ENCODE measurements at places on chromosomes 1 and 21.

DNA sequence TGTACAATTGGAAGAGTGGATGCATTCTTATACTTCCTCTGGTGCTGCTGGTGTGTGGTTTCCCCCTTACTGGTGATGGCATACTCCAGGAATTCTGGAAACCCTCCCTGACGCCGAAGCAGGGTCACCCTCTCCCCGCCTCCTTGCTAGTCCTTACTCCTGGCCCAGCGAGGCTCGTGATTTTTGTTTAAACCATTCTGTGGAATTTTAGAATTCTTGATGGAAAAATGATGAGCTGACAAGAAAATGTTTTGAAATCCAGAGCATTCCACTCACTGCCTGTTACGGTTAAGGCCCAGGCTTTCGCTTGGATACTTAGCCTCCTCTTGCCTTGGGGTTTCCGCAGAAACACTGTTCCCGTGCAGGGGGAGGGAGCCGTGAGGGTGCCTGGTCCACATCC, 41.1 kb downstream of the IL6R start:
- DNase-seq: no peak

- no peak for DNase-seq
Measured at GRCh38 chr1:2783435-2784397, 17.8 kb downstream of the TTC34 start.

DNA sequence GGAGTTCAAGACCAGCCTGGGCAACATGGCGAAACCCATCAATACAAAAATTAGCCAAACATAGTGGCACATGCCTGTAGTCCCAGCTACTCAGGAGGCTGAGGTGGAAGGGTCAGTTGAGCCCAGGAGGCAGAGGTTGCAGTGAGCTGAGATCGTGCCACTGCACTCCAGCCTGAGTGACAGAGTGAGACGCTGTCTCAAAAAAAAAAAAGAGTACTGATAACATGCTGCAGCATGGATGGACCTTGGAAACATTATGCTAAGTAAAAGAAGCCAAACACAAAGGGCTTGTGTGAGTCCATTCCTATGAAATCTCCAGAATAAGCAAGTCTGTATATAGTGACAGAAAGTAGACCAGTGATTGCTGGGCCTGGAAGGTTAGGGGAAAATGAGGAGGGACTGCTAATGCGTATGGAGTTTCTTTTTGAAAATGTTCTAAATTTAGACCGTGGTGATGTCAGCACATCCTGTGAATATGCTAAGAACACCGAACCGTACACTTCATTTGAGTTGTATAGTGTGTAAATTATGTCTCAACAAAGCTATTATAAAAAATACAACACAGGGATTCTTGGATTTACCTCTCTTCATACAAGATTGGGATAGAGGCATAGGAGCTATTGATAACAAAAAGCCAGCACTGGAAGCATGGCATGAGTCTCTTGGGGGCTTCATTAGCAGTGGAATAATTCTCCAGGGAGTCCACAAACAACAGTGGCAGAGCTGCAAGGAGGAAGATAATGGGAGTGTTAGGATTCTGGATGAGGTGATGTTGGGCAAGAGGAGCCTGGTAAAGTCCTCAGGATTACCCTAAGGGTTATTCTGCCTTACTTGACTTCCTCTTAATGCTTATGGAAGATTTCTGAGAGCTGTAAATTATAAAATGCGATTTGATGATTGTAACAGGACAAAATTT, 73.5 kb downstream of the TTC3 start:
- DNase-seq: no peak

DNA sequence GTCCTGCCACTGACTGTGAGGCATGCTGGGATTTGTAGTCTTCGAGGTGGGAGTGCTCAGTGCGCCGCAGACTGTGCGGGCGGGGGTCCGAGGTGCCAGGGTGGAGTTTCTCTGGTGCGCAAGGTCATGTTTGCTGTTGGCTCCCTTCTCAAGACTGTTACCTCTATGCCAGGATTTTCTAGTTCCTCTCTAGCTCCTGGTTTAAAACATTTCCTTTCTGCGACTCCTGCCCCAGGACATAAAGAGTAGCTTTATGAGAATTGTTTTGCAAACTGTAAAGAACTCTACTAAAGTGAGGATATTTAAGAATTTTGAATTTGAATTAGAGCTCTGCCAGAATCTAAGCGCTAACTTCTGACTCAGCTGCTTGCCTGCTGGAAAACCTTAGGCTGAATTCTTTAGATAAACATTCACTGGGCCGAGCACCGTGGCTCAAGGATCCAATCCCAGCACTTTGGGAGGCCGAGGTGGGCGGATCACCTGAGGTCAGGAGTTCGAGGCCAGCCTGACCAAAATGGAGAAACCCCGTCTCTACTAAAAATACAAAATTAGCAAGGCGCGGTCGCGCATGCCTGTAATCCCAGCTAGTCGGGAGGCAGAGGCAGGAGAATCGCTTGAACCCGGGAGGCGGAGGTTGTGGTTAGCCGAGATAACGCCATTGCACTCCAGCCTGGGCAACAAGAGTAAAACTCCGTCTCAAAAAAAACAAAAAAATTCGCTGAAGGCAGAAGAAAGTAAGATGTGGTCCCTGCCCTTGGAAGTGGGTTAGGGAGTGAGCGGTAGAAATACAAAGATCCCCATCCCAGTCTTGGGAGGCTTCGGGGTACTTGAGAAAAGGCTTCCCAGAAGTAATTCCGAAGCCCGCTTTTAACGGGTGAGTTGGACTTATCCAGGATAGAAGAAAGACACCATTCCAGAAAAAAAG, 992 bp upstream of the USP48 start:
- DNase-seq: no peak

GRCh38 chr1:6200188-6200809, 904 bp upstream of the RPL22 start:
- DNase-seq: no peak

DNA sequence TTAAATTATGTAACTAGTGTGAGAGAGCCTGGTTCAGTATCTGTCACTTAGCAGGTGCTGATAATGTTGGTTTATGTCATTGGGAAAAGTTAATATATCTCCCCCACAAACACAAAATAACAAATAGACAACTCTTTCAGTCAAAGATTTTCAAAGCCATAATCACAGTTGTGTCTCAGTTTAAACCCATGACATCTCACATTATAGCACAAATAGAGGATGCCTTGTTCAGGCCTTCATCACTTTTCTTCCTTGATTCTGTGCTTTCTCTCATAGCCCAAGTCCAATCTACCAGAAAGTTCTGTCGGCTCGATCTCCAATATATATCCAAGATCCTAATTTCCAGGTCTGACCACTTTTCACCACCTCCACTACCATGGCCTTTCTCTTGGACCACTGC, 6.2 kb upstream of the EPS15 start:
- DNase-seq: no peak

GRCh38 chr1:19202396-19202795, 7.7 kb downstream of the UBR4 start:
- DNase-seq: no peak

DNA sequence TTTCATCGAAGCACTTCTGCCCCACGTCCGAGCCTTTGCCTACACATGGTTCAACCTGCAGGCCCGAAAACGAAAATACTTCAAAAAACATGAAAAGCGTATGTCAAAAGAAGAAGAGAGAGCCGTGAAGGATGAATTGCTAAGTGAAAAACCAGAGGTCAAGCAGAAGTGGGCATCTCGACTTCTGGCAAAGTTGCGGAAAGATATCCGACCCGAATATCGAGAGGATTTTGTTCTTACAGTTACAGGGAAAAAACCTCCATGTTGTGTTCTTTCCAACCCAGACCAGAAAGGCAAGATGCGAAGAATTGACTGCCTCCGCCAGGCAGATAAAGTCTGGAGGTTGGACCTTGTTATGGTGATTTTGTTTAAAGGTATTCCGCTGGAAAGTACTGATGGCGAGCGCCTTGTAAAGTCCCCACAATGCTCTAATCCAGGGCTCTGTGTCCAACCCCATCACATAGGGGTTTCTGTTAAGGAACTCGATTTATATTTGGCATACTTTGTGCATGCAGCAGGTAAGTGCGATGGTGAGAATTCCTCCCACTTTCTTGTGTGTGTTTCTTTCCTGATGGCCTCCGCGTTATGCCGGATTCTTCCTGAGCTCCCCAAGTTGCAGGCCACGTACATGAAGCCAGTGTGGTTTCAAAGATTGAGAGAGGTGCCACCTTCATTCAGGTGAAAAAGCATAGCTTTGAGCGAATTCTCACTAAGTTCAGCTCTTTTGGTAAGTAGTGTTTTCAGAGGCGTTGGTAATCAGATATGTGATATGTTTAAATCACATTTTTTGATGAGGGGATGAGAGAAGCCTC, 6.0 kb downstream of the NFIA start:
- DNase-seq: no peak

- DNase-seq: no peak
Measured at GRCh38 chr21:40686526-40686925, 160.4 kb downstream of the DSCAM start.

- DNase-seq: no peak
Measured at GRCh38 chr1:235992868-235993267, 72.0 kb downstream of the NID1 start.

- DNase-seq: no peak
Measured at GRCh38 chr1:10745886-10746455, 50.5 kb downstream of the CASZ1 start.

DNA sequence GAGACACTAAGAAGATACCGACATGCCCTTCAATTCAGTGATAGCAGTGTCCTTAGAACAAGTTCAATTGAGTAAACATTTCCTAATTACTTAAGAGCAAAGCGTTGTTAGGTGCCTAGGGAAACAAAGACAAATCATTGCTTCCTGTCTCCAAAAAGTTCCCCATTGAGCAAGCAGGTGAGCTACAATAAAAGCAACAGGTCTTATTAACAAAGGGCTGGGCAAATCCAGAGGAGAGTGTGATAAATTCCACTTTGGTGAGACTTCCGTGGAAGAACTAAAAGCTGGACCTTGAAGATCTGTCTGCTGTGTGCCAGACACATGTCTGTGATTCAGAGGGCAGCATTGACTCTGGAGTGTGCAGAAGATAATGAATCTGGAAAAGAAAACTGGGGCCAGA, 1.9 kb upstream of the TUT4 start:
- no peak for DNase-seq

- DNase-seq: no peak
Measured at GRCh38 chr1:185045814-185046492, 595 bp downstream of the RNF2 start.

- DNase-seq: no peak
Measured at GRCh38 chr21:34536311-34536710, 24.3 kb upstream of the KCNE1 start.

DNA sequence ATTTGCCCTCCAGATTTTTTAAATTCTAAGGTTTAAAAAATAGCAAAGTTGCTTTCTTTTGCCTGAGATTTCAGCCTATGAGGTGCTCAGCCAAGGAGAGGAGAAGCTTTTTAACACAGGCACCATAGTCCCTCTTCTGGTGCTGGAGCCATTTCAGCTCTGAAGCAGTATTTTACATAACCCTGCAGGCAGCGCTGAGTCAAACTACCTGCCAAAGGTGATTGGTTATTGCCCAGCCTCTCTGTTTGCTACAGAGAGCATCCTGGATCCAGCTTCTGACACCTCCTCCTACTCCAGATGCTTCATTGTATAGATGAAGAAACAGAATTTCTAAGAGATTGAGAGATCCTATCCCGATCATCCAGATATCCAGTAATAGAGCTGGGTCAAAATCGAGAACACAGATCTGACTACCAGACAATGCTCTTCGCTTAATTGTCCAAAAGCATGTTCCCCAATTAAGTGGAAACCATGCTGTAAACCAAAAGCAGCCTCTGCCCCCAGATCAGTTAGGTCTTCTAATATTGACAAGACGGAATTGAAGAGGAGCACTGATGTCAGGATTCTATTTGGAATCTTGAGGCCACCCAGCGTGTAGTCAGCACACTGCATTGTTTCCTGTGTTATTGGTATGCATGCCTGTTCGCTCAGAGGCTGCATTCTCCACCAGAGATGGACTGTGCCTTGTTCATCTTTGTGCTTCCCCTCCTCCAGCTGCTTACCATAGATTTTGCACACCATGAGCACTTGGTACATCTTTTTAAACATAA, 22.1 kb downstream of the RGS8 start:
- DNase-seq: no peak

- DNase-seq: peak; percentile 38
Measured at GRCh38 chr1:204989266-204990058, 53.5 kb upstream of the CNTN2 start.
